ENCODE measurements at places on chromosomes 2 and 18.

DNA sequence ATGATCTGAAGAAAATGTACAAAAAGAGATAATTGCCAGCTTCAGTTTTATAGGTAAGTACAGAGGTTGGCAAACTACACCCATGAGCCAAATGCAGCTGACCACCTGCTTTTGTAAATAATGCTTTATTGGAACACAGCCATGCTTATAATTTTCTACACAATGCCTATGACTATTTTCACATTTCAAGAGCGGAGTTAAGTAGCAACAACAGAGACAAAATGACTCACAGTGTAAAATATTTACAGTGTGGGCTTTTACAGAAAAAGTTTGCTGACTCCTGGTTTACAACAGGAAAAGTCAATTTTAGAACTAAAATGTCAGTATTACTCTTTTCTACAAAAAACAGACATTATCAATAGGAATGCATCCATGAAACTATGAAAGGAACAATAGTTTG lies 26.0 kb downstream of the CWC22 start:
- no peak overlapping the region for H3K4me3 ChIP-seq
- no peak for ATAC-seq
- no peaks in the 10 kb centered on the region for H3K27me3 ChIP-seq
- peaks cover 63% of the 10 kb centered on the region for H3K36me3 ChIP-seq
- H3K27ac ChIP-seq, result no peak overlapping the region

DNA sequence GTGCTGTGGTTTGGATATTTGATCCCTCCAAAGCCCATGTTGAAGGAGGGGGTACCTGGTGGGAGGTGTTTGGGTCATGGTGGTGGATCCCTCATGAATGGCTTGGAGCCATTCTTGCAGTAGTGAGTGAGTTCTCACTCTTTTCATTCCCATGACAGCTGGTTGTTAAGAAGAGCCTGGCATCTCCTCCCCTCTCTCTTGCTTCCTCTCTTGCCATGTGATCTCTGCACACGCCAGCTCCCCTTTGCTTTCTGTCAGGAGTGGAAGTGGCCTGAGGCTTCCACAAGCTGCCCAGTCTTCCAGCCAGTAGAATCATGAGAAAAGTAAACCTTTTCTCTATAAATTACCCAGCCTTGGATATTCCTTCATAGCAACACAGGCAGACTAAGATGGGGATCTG lies 8.6 kb downstream of the ADD2 start:
- H3K27me3 ChIP-seq, result no peaks in the 10 kb centered on the region
- no peak for ATAC-seq
- no peak overlapping the region for H3K4me3 ChIP-seq
- H3K36me3 ChIP-seq, result peaks cover 5% of the 10 kb centered on the region
- H3K4me1 ChIP-seq, result no peaks in the 10 kb centered on the region
- H3K27ac ChIP-seq, result no peak overlapping the region

GRCh38 chr2:189676471-189676870 lies 2.0 kb downstream of the ANKAR start:
- H3K36me3 ChIP-seq, result peaks cover 38% of the 10 kb centered on the region
- H3K4me1 ChIP-seq, result peaks cover 48% of the 10 kb centered on the region
- no peak overlapping the region for H3K4me3 ChIP-seq
- ATAC-seq, result no peak
- H3K27me3 ChIP-seq, result no peaks in the 10 kb centered on the region
- no peak overlapping the region for H3K27ac ChIP-seq

DNA sequence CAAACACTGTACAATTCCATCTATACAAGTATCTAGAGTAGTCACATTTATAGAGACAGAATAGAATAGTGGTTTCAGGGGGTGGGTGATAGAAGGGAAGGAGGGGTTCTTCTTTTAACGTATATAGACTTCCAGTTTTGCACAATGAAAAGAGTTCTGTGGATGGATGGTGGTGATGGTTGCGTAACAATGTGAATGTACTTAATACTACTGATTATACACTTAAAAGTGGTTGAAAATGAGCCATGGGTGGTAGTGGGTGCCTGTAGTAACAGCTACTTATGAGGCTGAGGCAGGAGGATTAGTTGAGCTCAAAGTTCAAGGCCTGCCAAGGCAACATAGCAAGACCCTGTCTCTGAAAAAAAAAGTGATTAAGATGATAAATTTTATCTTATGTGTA lies 85.8 kb downstream of the SETBP1 start:
- peaks cover 100% of the 10 kb centered on the region for H3K4me1 ChIP-seq
- peak overlapping the region; percentile 98 for H3K27ac ChIP-seq
- ATAC-seq, result no peak
- no peak overlapping the region for H3K4me3 ChIP-seq

DNA sequence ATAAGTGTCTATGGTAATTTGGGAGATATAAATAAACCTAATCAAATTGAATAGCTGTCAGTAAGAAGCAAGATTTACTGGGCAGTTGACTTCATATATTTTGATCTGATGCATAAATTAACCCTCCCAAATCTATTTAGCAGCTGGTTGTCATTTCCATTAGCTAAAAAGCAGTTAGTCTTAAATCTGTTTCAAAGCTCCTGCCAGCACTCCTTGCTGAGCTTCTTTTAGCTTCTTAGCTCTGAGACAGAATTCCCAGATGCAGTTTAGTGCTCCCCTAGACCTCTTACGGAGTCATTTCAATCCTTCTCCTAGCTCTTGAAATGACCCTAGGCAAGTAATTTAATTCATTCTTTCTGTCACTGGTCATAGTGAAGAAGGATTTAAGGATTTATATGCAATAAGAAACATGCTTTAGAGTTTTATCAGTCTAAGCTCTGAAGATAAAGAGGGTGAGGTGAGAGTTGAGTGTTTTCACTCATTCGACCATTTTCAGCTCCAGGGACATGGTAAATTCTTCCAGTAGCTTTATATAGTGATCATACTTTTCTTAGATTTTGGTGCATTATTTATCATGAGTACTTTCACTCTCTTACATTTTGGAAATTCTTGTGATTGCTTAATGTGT lies 98.9 kb downstream of the PHLPP1 start:
- no peaks in the 10 kb centered on the region for H3K36me3 ChIP-seq
- H3K27ac ChIP-seq, result no peak overlapping the region
- ATAC-seq, result no peak
- no peak overlapping the region for H3K4me3 ChIP-seq
- no peaks in the 10 kb centered on the region for H3K27me3 ChIP-seq
- H3K4me1 ChIP-seq, result peaks cover 28% of the 10 kb centered on the region

- no peaks in the 10 kb centered on the region for H3K4me1 ChIP-seq
- H3K4me3 ChIP-seq, result no peak overlapping the region
- no peaks in the 10 kb centered on the region for H3K36me3 ChIP-seq
- no peaks in the 10 kb centered on the region for H3K27me3 ChIP-seq
Observed at GRCh38 chr18:44568986-44569385, 111.7 kb upstream of the SETBP1 start.

GRCh38 chr18:80033181-80034067 lies 810 bp upstream of the RBFA start:
- peak overlapping the region; percentile 81 for H3K27ac ChIP-seq
- peaks cover 33% of the 10 kb centered on the region for H3K4me1 ChIP-seq
- peak overlapping the region; percentile 79 for H3K4me3 ChIP-seq
- peak; percentile 81 for ATAC-seq
- no peaks in the 10 kb centered on the region for H3K27me3 ChIP-seq

DNA sequence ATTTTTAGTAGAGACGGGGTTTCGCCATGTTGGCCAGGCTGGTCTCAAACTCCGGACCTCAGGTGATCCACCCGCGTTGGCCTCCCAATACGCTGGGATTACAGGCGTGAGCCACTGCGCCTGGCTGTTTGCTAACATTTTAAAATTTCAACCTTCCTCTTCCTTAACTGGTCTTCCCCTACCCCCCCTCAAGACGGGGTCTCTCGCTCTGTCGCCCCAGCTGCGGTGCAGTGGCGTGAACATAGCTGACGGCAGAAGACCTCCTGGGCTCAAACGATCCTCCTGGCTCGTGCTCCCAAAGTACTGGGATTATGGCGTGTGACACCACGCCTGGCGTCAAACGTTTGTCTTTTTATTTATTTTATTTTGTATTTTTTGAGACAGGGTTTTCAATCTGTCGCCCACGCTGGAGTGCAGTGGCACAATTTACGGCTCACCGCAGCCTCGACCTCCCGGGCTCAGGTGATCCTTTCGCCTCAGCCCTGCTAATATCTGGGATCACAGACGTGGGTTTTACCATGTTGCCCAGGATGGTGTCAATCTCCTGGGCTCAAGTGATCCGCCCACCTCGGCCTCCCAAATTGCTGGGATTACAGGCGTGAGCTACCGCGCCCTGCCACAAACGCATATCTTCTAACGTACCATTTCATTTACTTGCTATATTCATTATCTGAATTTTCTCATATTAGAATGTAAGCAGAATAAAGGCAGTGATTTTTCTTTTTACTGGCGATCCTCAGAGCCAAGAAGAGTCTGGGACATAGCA lies 984 bp upstream of the MSH2 start:
- H3K4me3 ChIP-seq, result peak overlapping the region; percentile 93
- no peak for ATAC-seq
- no peaks in the 10 kb centered on the region for H3K27me3 ChIP-seq
- peak overlapping the region; percentile 81 for H3K27ac ChIP-seq
- H3K36me3 ChIP-seq, result peaks cover 14% of the 10 kb centered on the region
- H3K4me1 ChIP-seq, result peaks cover 24% of the 10 kb centered on the region

DNA sequence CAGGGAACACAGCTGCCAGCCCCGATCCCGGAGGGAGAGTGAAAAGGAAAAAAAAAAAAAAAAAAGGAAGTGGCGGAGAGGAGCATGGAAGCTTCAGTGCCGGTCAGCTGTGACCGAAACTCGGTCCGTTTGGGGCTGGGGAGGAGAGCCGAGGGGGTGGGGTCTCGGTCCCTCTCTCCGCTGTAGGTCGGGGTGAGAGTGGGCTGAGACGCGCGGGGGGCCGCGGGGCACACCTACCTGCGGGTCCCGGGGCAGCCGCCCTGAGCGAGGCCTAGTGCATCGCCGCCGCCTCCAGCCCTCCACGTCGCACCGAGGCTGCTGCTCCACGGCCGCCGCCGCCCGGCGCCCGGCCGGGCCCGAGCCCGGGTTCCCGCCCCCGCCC lies 536 bp downstream of the VPS54 start:
- ATAC-seq, result peak; percentile 79
- H3K4me3 ChIP-seq, result peak overlapping the region; percentile 94
- H3K27me3 ChIP-seq, result no peaks in the 10 kb centered on the region
- peaks cover 5% of the 10 kb centered on the region for H3K36me3 ChIP-seq
- H3K27ac ChIP-seq, result peak overlapping the region; percentile 100
- peaks cover 33% of the 10 kb centered on the region for H3K4me1 ChIP-seq

- ATAC-seq, result no peak
- peak overlapping the region; percentile 88 for H3K27ac ChIP-seq
- peaks cover 63% of the 10 kb centered on the region for H3K4me1 ChIP-seq
- peaks cover 8% of the 10 kb centered on the region for H3K36me3 ChIP-seq
- H3K27me3 ChIP-seq, result no peaks in the 10 kb centered on the region
- no peak overlapping the region for H3K4me3 ChIP-seq
Observed at GRCh38 chr2:136058262-136058661, 59.7 kb downstream of the CXCR4 start.

DNA sequence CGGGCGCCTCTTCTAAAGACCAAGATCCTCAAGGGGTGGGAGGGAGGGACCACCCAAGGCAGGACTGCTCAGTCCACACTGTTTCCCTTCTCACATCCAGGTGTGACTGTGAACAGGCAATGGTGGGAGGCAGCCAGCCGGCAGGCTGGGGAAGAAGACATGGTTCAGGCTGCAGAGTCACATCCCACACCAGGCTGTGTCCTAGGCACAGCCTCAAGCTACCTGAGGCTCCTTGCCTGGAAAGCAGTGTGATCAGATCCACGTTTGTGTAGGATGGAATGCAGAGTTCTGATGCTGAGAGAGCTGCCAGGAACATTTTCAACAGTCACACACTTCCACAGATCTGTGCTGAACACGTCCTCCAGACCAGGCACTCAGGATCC lies 16.4 kb downstream of the SLC66A2 start:
- peaks cover 12% of the 10 kb centered on the region for H3K4me1 ChIP-seq
- H3K27ac ChIP-seq, result no peak overlapping the region
- peaks cover 95% of the 10 kb centered on the region for H3K36me3 ChIP-seq
- no peaks in the 10 kb centered on the region for H3K27me3 ChIP-seq
- H3K4me3 ChIP-seq, result no peak overlapping the region
- ATAC-seq, result no peak

- H3K36me3 ChIP-seq, result peaks cover 23% of the 10 kb centered on the region
- H3K4me1 ChIP-seq, result peaks cover 47% of the 10 kb centered on the region
- peak overlapping the region; percentile 99 for H3K4me3 ChIP-seq
- H3K27ac ChIP-seq, result peak overlapping the region; percentile 100
Observed at GRCh38 chr2:68156419-68156818, 1.3 kb upstream of the PNO1 start.

DNA sequence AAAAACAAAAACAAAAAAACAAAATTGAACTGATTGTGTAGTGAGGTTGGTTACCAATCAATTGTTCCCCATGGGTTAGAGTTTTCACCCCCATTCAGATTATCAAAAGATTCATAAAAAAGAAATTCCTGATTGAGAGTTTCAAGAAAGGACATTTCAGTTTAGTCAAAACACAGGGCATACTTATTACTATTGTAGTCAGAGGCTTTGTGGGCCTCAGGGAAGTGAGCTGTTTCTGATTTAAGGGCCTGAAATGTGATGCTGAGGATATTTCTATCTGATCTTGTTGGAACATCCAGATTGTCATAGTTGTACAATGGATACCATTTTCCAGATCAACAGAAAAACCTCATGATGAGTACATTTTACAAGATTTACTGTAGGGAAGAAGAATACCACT lies 368.1 kb upstream of the NETO1 start:
- no peaks in the 10 kb centered on the region for H3K36me3 ChIP-seq
- no peaks in the 10 kb centered on the region for H3K27me3 ChIP-seq
- no peak for ATAC-seq
- H3K4me1 ChIP-seq, result no peaks in the 10 kb centered on the region
- no peak overlapping the region for H3K27ac ChIP-seq

- no peak overlapping the region for H3K27ac ChIP-seq
- no peak overlapping the region for H3K4me3 ChIP-seq
- H3K27me3 ChIP-seq, result no peaks in the 10 kb centered on the region
- no peaks in the 10 kb centered on the region for H3K36me3 ChIP-seq
- no peaks in the 10 kb centered on the region for H3K4me1 ChIP-seq
Observed at GRCh38 chr18:73728657-73729056, 419.0 kb downstream of the FBXO15 start.

DNA sequence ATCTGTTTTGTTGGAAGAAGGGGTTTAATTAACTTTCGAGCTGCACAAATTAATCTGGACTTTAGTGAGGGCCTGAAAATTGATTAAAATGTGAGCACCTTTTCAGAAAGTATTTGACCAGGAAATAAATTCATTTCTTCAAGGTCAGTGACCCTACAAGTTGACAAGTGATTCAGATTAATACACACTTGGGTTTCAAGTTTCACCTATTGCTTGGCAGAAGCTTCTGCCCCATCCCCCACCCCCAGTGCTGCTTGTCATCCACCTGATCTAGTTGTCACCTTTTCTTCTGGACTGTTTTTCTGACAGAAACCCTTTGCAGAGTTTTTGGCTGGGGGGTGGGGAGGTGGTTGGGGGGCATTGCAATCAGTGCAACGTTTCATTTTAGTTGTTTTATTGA lies 46.2 kb downstream of the RPRM start:
- H3K27ac ChIP-seq, result no peak overlapping the region
- no peak for ATAC-seq
- no peak overlapping the region for H3K4me3 ChIP-seq
- no peaks in the 10 kb centered on the region for H3K4me1 ChIP-seq

DNA sequence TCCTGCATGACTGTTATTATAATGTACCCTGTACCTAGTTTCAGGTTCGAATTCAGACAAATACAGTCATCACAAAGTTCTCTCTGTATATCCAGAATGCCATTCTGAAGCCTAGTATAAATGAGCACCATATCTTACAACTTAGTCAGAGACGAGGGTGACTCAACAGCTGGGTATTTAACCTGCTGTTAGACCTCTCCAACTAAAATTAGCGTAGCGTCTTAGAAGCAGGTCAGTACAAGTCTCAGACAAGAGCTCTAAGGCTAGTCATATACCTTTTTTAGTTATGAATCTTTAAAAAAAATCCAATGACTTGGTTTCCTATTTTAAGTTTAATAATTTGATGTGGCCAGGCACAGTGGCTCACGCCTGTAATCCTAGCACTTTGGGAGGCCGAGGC lies 74.1 kb downstream of the CABYR start:
- no peak overlapping the region for H3K4me3 ChIP-seq

Data from stimulated activated memory B cell treated with anti-CD40 and anti-IgM and Interleukin-4, amounts not matched to agents 10 μg/mL and 1 μg/mL and 100 μg/mL, for 72 hours (primary cell).